Activated CD4-positive, alpha-beta memory T cell treated with anti-CD3 and anti-CD28 coated beads, Interleukin-2, amount 10 ng/mL, durations not matched to agents 7 days and 5 days (primary cell): ENCODE measurements at places on chromosomes 12 and 14. TPM values are rescaled to one million over a fixed set of nuclear protein-coding genes. Genes with fewer than 3 reads are reported as not detected.
A peak's percentile ranks its signal among the peaks of the same experiment; 100 is the strongest.

The TMX1 gene
- total RNA-seq: 63.7 TPM

The FGF23 gene
- total RNA-seq: not detected

The LRP1-AS gene
- total RNA-seq: not detected

The SIX4 gene
- total RNA-seq: 0.96 TPM

The POTEM gene
- not detected for total RNA-seq

The BCL11B gene
- 81.7 TPM for total RNA-seq

The TDRD9 gene
- 0.08 TPM for total RNA-seq

The SERPINA9 gene
- not detected for total RNA-seq

DNA sequence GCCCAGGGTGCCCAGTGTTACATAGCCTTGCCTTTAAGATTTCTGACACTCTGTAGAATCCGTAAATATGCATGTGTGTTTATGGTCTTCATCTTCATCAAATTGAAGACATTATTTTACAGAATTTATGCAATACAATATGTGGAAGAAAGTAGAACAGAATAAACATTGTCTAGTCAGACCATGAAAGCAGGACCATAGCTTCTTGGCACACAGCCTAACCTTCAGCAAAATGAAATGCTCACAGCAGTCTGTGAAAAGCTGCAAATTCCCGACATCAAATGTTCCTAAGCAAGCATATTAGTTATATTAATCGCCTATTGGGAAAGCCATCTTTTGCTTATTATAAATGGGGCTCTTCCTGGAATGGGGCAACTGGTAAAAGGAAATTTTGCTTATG lies 111.3 kb upstream of the GARIN2 start:
- no peak for DNase-seq

- DNase-seq: no peak
These were observed 645.4 kb upstream of the ATXN7L3B start for GRCh38 chr12:73892201-73892600.

- DNase-seq: no peak
These were observed 236.4 kb downstream of the PAWR start for GRCh38 chr12:79454338-79454843.

DNA sequence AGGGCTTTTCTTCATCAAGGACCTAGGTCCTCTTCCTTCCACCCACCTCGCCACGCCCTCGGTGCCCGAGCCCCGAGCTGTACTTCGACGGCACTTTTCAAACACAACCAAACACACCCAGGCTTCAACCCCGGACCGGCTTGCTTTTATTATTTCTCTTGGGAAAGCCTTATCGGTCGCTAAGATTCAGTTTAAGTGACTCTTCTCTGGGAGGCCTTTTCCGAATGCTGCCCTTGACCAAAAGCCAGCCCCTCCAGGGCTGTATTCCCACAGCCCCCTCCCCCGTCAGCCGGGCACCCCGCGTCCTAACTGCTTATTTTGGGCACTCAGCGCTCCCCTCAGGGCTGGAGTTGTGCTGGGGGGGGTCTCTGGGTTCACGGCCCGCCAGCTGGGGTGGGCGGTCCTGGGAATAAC lies 644 bp upstream of the PPP4R4 start:
- peak; percentile 39 for DNase-seq

- no peak for DNase-seq
These were observed 102.5 kb upstream of the PARP11 start for GRCh38 chr12:3975652-3976051.

DNA sequence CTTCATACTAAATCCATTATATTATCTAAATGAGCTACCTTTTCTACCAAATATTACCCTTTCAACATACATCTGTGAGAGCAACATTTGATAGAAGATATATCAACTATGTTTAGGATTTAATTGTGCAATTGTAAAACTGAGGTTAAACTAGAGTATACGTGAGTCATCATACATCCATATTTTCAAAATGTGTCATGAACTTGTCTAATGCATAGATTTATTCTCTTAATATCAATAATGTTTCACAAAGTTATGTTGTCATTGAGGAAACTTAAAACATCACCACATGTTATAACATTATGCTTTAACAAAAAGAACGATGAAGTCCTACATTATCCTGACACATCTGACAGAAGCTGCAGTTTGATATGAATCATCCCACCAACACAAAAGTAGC lies 645.5 kb upstream of the NOVA1 start:
- no peak for DNase-seq

- DNase-seq: peak; percentile 23
These were observed 525 bp upstream of the FAR2 start for GRCh38 chr12:29148596-29148910.

GRCh38 chr12:53751336-53752191 lies at the start of gene CISTR:
TSS of gene CISTR (minus strand) at chr12:53751979.
- peak; percentile 37 for DNase-seq

- DNase-seq: peak; percentile 33
These were observed 44.1 kb downstream of the SETD3 start for GRCh38 chr14:99436247-99437180.

GRCh38 chr14:89215114-89215513 lies 201.9 kb downstream of the FOXN3 start:
- no peak for DNase-seq

DNA sequence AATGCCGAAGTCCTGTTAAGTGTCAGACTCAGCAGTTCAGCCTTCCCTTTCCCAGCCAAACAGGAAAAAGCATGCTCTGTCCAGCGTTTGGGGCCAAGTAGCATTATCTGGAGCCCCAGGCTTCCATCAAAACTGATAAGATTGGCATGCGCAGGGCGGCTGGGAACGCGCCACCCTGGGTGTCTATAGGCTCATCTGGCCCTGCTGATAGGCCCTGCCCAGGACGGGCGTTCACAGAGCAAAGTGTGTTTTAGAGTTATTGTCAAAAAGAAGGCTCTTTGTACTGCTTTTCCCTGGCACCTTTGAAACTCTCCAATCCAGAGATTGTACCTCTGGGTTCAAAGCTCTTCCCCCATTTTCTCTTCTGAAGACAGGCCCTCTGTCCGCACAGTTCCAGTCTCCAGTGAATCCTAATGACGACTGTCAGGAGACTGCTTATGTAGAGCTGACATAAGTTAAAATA lies at the start of gene ART4:
Gene ART4, minus strand, starts transcription at position 102 of the 463 bp plus-strand sequence. CDS start 413 bp downstream, outside the sequence.
- no peak for DNase-seq

DNA sequence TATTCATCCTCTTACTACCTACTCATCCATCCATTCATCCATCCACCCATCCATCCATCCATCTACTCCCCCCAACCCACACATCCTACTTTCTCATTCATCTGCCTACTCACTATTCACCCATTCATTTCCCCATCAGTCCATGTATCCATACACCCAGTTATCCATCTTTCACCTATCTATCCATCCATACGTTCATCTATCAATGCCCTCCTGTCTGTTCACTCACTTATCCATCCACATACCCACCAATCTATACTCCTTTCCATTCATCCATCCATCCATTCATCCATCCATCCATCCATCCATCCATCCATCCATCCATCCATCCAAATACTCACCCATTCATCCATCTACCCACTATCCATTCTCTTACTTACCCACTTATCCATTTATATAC lies 117.8 kb upstream of the LHX5 start:
- no peak for DNase-seq

DNA sequence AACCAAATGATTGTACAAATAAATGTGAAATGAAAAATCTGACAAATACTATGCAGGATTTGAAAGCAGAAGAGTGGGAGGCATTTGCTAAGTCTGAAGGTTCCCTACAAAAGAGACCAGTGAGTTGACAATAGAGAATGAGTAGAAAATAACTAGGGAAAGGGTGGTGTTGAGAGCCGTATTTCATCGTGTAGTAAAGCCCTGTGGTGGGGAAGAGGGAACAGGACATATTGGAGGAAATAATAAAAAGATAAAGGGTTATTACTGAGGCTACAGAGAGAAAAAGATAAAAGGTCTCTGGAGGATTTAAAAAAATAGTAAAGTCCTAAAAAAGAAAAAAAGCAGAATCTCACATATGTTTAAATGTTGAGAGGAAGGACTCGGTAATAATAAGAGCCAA lies 268.8 kb downstream of the DUSP6 start:
- no peak for DNase-seq

GRCh38 chr14:70032016-70032415 lies 152.8 kb downstream of the SMOC1 start:
- DNase-seq: no peak

GRCh38 chr12:79891506-79892162 lies 43.3 kb downstream of the PPP1R12A start:
- DNase-seq: no peak
